NCI-H748 treated with DMSO at 0.1 percent for 48 hours (cell line): ENCODE measurements at places on chromosomes 16 and 17.

DNA sequence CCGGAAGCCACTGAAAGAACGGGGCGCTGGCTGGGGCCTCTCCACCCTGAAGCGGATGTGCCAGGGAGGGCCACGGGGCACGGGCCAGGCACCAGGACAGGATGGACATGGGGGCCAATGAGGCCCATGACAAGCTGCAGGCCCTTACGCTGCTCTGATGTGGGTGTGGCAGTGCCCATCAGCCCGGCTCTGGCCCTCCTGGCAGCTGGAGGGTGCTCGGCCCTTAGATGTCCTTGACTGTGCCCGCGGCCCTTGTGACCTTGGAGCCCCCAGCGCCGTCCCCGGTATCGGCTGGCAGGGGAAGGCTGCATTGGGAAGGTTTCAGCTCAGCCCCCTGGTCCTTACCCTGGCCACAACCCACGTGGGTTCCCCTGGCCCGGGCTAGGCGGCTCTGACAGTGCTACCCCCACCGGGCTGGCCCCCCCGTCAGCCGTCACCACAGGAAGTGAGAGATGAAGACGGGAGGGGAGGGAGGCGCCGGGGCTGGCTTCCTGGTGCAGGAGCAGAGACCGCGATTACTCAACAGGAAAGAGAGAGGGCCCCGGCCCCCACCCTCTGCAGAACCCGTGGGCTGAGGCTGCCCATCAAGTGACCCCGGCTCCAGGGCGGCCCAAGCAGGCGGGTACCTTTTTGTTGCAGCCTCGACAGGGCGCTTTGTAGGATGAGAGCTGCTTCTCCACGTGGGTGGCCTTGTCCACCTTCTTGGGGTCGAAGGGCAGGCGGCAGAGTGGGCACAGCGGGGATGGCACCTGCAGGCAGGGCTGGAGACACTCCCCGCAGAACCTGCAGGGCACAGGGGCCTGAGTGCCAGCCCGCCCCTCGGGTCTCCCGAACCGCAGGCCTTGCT lies 5.3 kb downstream of the RNF166 start:
- no peak for DNase-seq

DNA sequence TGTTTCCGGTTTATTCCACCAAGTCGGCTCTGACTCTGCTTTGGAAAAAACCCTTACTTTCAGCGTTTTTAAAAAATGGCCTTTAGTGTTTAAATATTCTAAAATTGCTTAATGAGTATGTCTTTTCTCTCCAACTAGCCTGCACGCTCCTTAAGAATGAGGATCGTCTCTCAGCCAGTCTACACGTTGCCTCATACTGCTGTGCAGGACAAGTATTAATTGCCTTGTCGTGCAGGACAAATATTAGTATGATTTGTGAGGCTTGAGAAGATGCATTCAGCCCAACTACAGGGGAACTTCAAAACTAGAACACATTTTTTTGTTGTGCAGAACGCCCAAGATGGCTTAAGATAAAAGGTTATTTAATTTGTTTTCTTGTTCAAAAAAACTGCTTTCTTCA lies 61.2 kb downstream of the MARCHF10 start:
- no peak for DNase-seq

DNA sequence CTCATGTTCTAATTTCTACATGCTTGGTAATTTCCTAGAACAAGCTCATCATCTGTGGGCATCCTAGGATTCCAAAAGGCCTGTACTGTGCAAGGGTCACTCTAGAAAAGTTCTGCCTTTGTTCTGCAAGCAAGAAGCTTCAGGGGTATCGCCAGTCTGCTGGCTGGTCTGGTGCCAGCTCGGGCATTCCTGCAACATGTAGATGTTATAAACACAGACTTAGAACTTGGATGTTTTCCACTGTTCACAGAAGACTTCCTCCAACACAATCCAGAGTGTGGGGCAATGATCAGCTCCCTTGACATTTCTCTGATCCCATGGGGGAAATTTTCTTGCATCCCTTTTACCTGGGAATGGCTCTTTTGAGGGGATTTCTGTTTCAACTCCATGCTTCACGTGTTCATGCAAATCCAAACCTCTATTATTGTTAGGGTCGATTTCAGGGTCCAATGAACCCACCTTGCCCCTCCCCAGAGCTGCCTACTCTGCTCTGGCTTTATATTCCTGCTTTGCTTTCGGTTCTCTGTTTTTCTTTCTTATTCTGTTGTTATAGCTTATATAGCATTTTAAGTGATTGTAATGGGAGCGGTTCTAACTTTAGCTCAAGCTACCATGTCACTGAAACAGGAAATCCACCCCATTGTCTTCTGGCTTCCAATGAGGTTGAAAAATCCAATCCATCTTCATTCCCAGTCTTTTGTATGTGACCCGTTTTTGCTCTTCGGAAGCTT lies 25.3 kb downstream of the UBE2O start:
- DNase-seq = no peak

DNA sequence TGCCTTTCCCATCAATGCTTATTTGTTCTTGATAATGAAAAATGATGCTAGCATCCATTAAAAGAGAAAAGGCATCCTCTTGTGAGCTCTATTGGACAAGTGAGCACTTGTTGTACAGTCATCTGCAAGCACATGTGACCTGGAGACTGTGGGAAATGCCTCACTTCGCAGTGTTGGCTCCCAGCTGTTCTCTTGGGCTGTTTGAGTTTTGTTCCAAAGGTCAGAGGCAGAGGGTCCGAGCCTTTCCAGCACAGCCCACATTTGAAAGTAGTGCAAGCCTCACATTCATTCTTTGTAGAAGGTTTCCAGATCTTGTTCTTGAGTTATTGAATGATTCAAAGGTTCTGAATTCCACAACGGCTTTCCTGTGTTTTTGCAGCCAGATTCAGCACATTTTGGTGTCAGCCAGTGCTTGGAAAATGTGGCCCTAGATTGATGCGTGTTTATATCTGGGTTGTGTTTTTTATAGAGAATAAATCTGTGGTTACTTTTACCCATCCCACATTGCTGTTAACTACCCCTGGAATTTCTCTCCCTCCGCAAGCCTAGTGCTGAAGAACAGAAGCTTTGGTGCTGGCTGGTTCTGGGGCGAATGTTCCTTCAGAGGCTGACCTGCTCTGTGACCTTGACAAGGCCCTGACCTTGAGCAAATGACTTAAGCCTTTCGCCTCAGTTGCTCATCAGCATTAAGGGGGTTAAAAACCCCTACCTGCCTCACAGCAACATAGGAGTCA lies 49.8 kb downstream of the CDH1 start:
- DNase-seq = peak; percentile 20

GRCh38 chr17:81150377-81151077 lies 14.8 kb upstream of the PVALEF start:
- DNase-seq = no peak

DNA sequence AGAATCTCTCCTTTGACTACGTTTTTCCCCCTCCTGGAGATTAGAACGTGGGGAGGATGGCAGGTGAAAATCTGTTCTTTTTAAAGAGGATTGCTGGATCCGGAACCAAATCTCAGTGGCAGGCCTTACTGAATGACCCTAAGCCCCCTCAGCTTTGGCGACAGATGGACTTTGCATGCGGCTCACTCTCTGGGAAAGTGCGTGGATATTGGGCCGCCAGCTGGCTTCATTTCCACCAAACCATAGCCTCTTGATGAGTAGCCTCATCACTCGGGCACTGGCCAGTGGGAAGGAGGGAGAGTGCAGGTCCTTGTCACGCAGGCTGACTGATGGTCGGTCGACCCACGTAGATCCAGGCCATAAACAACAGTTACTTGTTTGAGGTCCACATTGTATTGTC lies 31.3 kb upstream of the CCDC182 start:
- DNase-seq = no peak
